GDM1 (cell line): ENCODE measurements at places on chromosomes 4 and X.

- DNase-seq = no peak
These were observed 19.4 kb upstream of the AGA start for GRCh38 chr4:177461606-177462005.

DNA sequence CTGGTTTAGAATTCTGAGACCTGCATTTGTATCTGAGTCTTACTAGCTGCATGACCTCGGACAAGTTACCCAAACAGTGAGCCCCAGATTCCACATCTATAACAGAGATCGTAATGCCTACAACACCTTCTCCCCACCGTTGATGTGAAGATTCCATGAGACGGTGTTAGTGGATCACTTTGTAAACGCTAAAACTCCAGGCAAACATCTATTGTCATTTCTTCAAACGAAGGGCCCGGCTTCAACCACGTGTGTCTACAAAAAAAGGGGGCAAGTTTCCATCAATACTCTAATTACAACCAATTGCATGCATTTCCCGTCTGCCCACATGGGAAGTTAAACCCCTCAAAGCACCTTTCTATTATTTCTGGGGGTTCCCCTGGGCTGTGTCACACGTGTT lies 99.1 kb upstream of the ENPP6 start:
- no peak for DNase-seq

GRCh38 chr4:142567620-142568451 lies 278.3 kb downstream of the INPP4B start:
- no peak for DNase-seq

DNA sequence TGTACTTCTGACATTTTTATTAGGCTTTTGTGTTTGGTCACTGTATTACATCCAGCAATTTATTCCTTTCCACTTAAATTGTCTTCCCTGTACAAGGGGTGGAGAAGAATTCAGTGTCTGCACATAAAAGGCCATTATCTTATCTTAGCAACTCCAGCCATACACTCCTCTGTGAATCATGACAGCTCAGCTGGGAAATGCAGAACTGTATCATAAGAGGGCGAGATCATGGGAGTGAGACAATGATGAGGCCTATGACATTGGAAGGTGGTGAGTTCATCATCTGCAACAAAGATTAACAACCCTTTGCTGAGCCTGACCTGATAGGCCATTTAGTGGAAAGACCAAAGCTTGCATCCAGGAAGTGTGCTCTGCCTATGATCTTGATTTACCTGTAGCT lies 33.3 kb downstream of the SLIT2 start:
- DNase-seq = no peak

DNA sequence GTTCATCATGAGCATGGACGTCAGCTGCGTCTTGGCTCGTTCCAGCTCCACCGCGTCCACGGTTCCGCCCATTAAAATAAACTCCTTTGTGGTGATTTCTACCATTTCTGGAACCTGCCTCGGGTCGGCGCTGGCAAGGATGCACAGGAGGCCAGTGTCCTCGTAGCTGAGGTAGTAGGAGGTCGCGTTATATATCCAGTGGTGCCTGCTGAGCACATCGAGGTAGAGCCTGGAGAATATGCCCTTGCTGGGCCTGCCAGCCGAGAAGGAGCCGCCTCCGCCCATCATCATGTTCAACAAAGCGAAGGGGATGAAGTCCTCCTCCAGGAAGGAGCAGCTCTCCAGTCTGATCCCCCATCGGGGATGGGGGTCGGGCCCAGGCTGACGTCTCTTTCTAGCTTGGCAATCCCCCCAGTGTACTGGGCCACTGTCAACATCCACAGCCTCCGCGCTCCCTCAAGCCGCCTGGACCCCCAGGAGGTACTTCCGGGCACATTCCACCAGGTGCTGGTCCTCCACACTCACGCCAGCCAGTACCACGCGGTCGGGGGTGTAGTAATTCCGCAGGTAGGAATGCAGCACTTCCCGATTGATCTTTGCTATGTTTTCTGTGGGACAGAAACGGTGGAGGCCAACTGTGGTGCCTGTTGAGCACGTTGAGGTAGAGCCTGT lies 120.9 kb upstream of the GRID2 start:
- DNase-seq = no peak

DNA sequence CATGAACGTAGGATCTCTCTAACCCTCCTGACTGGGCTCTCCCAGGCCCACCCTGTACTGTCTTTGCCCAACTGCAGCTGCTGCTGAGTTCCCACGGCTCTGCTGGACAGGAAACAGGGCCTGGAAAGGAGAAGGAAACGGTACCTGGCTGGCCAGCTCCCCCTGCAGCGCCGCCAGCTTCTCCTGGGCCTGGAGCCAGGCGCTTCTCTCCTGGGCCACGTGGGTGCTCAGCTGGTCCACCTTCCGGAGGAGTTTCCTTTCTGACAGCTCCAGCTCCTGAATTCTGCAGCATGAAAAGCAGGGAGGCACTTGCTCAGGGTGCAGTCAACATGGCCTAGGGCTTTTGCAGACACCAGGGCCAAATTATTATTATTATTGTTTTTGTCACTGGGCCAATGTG lies 6.5 kb downstream of the C4orf50 start:
- no peak for DNase-seq

- peak; percentile 25 for DNase-seq
These were observed 38.8 kb upstream of the BEX4 start for GRCh38 chrX:103175944-103176753.

DNA sequence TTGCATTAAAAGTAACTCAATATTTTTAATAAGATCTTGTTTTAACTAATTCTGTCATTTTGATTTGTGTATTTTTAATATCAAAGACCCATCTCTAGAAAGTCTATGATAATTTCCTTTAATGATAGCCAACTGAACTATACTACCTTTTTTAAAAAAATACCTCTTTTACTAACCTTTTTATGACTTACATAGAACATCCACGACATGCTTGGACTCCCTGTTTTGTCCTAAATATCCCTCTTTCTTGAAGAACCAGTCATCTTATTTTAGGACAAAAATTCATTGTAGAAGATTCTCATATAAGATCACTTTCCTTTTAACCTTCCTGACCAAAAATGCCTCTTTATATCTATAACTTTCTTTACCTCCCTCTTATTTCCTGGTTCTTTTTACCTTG lies 76.8 kb upstream of the GC start:
- DNase-seq = no peak

DNA sequence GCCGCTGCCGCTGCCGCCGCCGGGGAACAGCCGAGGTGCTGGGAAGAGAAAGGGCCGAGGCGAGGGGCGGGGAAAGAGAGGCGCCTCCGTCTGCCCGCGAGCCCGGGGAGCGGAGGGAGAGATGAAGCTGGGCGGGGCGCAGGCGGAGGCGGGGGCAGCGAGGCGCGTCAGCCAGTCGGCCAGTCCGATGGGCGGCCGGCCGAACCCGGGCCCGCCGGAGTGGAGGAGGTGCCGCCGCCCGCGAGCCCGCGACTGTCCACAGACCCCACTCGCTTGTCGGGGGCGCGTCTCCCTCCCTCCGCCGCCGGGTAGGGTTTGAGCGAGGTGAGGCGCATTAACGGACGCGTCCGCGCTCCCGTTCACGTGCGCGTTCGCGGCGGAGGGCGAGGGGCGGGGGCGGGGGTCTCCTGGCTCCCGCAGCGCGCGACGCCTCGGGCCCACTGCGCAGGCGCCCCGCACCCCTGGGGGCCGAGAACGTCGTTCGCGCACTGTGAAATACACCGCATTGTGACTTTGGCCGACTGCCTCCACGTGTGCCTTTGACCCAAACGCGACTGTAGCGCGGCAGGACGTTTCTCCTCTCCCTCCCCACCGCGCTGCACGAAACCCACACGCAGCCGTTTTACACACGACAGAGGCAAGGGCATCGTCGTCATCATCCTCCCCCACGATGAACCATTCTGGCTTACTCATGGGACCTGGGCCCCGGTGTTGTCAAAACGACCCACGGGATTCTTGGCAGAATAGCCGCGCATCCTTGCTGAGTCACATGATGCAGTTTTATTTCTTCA lies at the start of gene NUDT11:
TSS of gene NUDT11 (minus strand) at position 92 of the 791 bp plus-strand sequence. CDS start 148 bp downstream, outside the sequence.
- no peak for DNase-seq

GRCh38 chrX:1591863-1592469 lies 562 bp downstream of the AKAP17A start:
- no peak for DNase-seq

GRCh38 chr4:163923092-163923491 lies 428.6 kb downstream of the TMA16 start:
- DNase-seq = no peak

GRCh38 chrX:115535421-115535820 lies 25.6 kb upstream of the PLS3 start:
- DNase-seq = no peak

- DNase-seq = no peak
These were observed 34.4 kb upstream of the MSMO1 start for GRCh38 chr4:165293061-165293460.

- no peak for DNase-seq
These were observed 21.5 kb downstream of the HAND2 start for GRCh38 chr4:173508386-173509035.

DNA sequence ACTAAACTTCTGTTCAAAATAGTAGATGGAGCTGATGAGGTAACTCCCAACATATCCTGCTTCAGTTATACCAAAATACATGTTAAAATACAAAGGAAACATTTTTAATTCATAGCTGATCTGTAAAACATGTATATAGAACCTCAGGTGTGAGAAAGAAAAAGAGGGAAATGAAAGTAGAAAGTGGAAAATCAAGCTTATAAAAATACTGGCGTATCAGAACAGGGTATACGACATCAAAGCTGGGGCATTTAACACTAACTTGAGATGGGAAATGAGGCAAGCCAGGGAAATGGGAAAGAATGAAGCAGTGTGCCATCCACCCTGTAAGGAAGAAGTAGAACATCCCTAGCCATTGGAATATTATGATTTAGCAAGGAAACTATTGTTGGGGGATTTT lies 767.5 kb downstream of the DMD start:
- DNase-seq = no peak

DNA sequence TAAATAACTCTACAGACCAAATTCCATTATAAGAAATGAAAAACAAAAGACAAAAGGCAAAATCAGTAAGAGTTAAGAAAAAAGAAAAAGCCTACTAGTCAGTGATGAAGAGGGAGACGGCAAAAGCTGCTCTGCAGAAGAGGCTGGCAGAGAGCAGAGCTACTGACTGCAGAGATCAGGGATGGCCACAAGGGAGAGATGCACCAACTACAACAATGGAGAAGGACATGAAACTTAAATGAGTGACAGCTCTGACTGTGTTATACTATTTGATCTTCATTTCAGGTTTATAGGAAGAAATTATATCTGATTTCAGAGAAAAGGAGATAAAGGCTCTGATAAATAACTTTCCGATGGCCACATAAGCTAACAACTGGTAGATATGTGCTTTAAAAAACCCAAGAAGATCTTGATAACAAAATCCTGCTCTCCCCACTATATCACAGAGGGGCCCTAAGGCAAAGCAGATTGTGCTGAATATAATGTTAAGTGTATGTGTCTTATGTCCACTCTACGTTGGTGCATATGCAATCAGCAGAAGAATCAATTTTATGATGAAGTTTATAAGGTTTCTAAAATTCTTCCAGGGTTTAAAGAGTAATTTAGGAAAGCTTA lies 58.4 kb upstream of the COX18 start:
- DNase-seq = no peak

DNA sequence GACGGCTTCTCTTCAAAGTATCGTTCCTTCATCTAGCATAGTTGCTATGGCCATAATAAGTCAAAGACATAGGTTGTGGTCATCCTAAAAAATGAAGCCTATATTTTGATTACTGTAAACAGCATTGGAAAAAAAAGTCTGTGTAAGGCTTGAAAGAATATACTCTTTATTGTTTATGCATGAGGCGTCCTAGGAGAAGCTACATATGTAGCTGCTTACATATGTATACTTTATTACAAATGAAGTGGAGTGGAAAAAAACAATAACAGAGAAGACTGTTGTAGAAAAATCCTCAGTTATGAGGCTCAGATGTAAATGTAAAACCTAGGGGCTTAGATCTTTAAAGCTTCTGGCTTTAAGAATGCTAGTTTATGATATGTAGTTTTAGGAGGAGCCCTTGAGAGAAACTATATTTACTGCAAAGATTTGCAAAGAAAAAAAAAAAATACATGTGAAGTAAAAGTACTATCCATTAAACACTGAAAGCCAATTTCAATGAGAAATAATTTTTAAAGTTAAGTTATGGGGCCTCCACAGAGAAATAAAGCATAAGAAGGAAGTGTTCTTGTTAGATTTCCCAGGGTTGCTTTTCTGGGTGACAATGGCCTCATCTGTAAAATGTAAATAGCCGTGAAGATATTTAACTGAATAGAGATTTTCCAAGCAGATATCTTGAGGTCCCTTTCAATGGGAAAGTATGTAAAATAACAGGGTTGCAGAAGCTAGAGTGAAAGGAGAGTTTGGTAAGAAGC lies 598.2 kb downstream of the TRIML1 start:
- DNase-seq = no peak

DNA sequence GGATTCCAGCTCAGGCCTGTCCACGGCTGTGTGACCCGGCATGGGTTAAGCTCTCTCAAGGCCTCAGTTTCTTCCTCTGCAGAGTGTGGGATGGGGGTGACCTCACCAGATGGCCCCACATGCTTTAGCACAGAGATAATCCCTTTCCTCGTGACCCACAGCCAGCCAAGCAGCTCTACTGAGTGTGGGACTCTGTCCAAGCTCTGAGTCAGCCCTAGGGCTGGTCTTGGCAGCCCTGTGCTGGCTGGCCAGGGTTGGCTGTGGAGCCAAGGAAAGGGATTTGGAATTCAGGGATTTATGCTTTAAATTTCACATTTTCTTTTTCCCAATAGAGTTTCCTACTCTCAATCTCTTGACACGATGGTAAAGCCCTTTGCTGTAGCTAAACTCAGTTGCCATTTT lies 19.7 kb upstream of the SPON2 start:
- no peak for DNase-seq

DNA sequence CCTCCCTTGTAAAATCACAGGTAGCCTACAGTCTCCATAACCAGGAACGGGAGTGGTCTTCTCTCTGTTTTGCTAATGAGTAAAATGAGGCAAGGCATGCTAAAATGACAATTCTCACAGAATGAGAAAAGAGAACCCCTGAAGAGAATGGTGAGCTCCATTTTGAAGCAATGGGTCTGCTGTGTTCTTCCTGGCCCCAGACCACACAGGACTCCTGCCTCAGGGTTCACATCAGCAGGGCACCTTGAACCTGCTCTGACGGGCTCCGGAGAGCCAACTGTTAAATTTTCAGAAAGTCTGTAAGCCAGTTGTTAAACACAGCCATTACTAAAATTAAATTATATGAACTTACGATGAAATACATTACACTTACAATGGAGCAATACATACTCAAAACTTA lies 32.1 kb upstream of the RBM47 start:
- DNase-seq = no peak

DNA sequence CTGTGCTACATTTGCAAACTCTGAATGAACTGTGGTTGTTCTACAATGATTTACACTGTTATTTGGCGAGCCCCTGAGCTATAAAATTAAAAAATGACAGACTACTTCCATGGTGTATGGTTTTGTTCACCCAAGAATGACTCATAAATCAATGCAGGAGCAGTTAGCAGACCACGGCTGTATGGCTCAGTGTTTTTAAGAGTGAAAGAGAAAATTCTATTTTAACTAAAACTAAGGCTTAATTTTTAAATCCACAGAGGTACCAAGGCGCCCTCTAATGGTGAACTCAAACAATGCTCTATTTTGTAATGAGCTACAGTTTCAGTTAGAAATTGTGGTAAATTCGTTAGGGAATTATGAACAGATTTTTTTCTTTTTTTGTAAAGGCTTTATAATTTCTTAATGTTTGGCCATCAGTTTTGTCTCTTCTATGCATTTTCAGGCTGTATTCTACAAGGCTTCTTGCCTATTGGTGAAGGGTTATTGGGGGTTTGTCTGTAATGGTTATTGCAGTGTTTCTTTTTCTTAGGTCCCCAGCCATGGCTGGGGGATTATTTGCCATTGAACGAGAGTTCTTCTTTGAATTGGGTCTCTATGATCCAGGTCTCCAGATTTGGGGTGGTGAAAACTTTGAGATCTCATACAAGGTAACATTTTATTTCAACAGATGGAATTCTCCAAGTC lies 32.5 kb downstream of the HMGB2 start:
- no peak for DNase-seq
